ENCODE measurements at places on chromosomes 12 and 14.

DNA sequence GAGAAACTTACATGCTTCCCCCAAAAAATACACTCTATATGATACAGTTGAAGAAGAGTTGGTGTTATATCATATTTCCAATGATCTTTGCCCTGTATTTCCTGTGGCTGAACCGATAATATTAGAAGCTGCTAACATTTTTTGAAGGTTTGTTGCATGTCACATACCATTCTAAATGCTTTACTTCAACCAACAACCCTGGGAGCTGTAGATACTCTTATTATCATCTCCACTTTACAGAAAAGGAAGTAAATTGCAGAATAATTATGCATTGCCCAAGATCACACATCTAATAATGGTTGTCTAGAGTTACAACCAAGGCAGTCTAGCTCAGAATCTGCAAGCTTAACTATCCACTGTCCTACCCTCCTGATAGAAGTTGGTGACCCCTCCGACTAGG lies 182.8 kb downstream of the NUAK1 start:
- no peak for DNase-seq

- DNase-seq, result no peak
Measured at GRCh38 chr12:71981149-71981548, 42.5 kb downstream of the TPH2 start.

GRCh38 chr14:94770815-94771157 lies 873 bp upstream of the GSC start:
- no peak for DNase-seq

GRCh38 chr14:93025055-93025454 lies 90.7 kb downstream of the ITPK1 start:
- DNase-seq, result no peak

GRCh38 chr14:36281309-36281708 lies 39.1 kb downstream of the MBIP start:
- no peak for DNase-seq

- no peak for DNase-seq
Measured at GRCh38 chr12:79828924-79829323, 106.0 kb downstream of the PPP1R12A start.

DNA sequence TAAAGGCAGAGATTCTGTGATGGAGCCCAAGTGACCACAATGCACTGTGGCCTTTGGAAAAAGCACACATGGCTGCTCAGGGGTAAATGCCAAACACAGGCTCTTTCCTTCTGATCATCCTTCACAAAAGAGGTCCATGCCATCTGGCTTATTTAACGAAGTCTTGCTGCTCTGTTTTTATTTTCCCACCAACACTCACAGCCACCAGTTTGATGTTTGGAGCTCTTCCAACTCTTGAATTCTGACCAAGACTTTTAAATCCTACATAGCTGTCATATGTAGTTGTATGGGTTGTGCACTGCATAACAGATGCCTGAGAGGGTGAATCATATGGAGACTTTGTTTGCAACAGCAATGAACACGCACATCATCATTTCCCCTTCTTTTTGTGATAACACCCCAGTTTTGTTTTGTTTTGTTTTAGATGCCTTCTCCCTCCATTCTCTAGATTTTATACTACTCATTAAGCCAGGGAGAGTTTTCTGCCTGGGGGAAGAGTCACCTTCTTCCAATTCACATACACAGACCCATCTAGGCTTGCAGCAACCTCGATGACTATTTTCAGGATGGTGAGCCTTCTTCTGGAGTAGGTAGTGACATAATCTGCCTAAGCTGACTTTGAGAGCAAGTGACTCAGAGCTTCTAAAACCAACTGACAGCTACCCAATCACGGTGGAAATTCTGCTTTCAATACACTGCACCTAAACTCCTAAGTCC lies 145.2 kb upstream of the WSCD2 start:
- no peak for DNase-seq

GRCh38 chr12:62933220-62933601 lies 1.7 kb downstream of the PPM1H start:
- DNase-seq, result no peak

GRCh38 chr12:109910969-109911348 lies 10.9 kb downstream of the TCHP start:
- DNase-seq, result no peak

DNA sequence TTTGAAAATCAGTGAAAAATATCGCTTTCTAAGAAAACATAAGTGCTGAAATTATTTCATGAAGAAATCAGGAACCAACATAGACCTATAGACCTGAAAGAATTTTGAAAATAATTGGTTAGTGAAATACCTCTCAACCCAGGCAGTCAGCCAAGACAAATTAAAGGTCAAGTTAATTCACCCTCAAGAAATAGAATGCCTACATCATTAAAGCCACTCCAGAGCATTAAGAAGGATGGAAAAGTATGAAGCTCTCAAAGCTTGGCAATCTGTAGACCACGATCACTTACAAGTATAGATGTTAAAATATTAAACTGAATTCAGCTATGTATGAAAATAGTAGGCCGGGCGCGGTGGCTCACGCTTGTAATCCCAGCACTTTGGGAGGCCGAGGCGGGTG lies 48.3 kb downstream of the SFSWAP start:
- DNase-seq, result no peak

DNA sequence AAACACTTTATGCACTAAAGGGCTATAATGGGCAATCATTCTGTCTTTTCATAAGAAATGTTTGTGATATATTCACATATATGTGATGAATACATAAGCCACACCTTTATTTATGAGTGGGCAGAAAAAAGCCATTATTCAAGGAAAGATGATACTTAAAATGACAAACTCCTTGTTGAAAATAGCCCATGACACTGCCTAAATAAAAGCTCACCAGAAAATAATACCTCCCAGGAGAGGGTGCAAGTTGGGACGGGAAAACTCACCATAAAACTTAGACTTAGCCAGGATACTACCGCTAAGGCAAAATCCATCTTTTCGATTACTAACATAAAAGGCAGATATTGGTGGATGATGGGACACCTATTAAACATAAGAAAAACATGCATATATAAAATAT lies 35.8 kb upstream of the BBS10 start:
- no peak for DNase-seq

- peak; percentile 25 for DNase-seq
Measured at GRCh38 chr12:76337583-76337982, 10.6 kb downstream of the BBS10 start.

GRCh38 chr14:33081259-33081658 lies 142.6 kb downstream of the NPAS3 start:
- no peak for DNase-seq

GRCh38 chr14:35333797-35334743 lies 41.9 kb downstream of the PSMA6 start:
- no peak for DNase-seq

DNA sequence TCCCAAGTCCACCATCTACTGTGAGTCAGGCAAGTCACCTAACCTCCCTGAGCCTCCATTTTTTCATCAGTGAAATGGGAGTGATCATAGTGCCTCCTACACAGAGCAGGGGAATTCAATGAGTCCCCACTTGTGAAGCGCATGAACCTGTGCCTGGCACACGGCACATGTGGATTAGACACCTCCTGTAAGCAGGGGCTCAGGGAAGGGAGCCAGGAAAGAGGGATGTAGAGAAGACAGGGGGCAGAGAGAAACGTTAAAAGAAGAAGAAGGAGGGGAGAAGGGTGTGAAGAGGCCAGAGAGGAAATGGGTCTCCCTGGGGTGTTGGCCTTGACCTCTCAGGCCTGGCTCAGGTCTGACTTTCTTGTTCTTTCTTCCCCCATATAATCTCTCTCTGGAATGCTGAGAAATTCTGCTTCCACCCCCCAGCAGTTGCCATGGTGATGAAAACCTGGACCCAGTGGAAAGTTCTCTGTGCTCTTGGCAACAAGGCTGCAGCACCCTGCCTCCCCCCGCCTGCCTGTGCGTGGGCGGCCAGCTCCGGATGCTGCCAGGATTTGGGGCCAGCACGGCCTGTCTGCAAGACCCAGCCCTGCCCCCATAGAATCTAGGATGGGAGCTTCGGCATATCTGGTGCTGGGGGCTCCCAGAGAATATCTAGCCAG lies 94.5 kb downstream of the CALM1 start:
- peak; percentile 13 for DNase-seq

- no peak for DNase-seq
Measured at GRCh38 chr12:94717656-94718055, 67.3 kb upstream of the TMCC3 start.

DNA sequence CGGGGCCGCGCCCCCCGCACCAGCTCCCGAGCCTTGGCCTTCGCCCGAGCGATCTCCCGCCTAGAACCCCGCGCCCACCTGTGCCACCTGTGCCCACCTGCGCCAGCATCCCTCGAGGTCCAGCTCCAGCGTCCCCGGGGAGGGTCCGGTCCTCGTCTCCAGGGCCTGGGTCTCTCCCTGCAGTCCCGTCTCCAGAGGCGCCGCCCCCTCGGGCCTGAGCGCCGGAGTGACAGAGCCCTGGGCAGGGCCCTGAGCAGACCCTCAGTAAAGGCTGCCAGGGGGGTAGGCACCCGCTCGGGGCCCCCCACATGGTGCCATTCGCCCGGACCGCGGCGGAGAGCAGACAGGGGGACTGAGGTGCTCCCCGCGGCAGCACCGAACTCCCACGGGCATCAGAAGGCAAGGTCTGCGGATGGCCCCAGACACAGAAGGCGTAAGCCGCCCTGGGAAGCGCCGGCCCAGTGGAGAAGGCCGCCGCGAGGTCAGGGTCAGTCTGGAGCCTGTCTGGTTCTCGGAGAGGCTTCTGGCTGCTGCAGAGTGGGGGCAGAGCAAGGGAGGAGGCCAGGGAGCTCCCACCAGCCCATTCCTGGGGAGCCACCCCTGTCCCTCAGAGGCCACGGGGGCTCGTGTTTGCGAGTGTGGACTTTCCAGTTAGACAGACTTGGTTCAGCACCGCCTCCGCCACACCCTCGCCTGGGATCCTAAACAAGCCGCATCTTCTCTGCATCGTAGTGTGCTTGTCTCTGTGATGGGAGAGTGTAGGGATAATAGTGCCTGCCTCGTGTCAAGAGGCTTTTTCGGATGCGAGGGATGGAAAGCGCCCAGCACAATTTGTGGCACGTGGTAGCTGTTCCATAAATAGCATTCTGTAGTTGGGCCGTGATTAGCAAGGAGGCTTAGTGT lies 1.1 kb upstream of the PPP1R13B start:
- DNase-seq, result no peak

GRCh38 chr12:52417740-52418139 lies 11.6 kb upstream of the KRT82 start:
- DNase-seq, result no peak

GRCh38 chr14:73234586-73235394 lies 2.5 kb upstream of the PAPLN start:
- DNase-seq, result no peak

DNA sequence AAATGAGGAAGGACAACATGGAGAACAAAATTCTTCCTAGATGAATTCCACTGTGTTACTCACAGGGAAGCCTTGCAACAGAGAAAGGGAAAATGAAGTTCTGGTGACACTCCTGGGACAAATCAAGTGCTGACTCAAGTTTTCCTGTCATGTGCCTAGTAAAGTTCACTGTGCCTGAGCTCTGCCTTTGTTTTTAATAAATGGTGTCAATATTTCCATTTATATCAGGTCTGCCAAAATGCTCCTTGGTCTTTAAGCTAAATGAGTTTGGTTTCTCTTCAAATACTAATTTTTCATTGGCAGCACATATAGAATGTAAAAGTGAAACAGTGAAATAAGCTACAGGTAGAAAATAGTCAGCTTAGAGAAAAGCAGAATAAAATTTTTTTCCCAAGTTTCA lies 33.0 kb downstream of the HIGD1C start:
- peak; percentile 21 for DNase-seq

DNA sequence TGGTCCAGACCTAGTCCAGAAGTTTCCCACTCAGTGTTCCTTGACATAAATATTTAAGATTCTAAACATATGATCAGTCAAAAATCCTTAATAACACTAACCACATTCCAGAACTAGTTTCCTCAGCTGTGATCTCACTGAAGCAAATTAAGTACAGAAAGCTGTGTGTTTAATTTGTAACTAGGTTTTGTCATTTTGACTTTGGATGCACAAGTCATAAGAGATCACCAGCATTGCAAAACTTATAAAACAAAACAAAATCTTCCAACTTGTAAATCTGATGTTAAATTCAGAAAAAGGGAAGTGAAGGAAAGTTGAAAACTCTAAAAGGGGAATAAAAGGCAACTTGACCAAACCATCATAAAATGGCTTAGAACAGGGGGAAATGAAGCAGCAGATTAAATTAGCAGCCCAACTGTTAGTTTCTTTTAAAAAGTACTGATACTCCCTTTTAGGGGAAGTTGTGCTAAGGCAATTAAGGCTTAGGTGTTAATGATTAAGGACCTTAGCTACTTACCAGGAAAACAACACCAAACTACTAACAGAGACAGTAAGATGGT lies 56.6 kb downstream of the SH2B3 start:
- DNase-seq, result peak; percentile 85

GRCh38 chr14:43981135-43981768 lies 525.8 kb downstream of the FSCB start:
- no peak for DNase-seq
